CD4-positive, alpha-beta T cell treated with Interleukin-1 beta for 1 hour (primary cell): ENCODE measurements at places on chromosomes 2 and 18.

DNA sequence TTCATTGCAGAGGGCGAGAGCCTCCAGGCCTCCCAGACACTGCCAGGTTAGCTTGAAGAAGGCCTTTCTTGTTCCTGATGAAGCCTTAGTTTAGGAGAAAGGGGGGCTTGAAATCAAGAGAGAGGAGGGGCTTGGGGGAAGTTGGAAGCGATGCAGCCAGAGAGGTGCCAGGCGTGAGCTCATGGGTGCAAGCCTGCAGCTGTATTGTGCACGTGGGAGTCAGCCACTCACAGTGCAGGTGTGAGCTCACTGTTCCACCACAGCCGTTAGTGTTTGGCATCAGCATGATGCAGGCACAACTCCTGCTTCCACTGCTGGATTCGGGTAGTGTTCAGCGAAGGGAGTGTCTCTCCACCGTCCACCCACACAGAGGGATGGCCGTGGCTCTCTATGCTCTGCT is 68.4 kb upstream of the ALPP start:
- DNase-seq = no peak

GRCh38 chr2:191521608-191522208 is 156.2 kb upstream of the NABP1 start:
- peak; percentile 25 for DNase-seq

GRCh38 chr18:45290364-45290763 is 324.9 kb upstream of the SLC14A2 start:
- no peak for DNase-seq

DNA sequence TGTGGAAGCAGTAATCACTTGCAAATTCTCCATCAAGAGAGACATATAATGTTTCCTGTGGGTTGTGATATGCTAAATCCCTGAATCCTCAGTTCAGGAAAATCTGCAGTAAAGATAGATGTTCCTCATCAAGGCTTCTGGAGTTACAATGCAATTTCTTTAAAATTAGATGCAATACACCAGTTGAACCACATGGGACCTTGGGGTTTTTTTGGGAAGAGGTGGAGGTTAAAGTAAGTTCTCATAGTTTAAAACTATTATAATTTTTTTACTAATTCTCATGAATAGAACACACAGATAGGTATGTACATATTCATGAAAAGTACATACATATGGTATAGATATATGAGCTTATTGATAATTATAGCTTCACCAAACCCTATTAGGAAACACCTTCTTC is 496.2 kb downstream of the SATB2 start:
- DNase-seq = no peak

- no peak for DNase-seq
Observed at GRCh38 chr2:8049851-8050571, 631.8 kb upstream of the ID2 start.

DNA sequence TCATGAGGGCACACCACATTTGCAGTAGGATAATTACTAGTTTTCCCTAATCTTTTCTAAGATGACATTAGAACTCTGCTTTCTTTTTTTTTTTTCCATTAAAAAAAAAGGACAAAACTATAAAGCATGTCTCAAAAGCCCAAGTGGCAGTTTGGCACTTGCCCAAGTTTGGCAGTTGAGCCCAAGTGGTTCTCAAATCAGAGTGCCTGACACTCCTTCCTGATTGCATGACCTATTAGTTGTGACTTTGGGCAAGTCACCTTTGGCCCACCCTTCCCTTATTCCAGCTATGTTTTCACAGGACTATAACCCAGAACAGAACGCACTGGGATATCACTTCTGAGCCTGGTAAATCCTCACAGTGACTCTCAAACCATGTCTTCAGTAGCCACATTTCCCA is 273.0 kb downstream of the CCDC85A start:
- no peak for DNase-seq

- DNase-seq = no peak
Observed at GRCh38 chr18:9025091-9025838, 77.2 kb upstream of the NDUFV2 start.

- DNase-seq = no peak
Observed at GRCh38 chr18:74790451-74790850, 192.8 kb downstream of the ZNF407 start.

GRCh38 chr2:54364409-54364808 is 91.7 kb upstream of the SPTBN1 start:
- no peak for DNase-seq
